Activated naive CD8-positive, alpha-beta T cell treated with anti-CD3 and anti-CD28 coated beads, Interleukin-2, amount 50 U/mL, for 24 hours (primary cell): ENCODE measurements at places on chromosomes 2 and 18.

- H3K27ac ChIP-seq: no peak overlapping the region
- H3K4me3 ChIP-seq: no peak overlapping the region
Measured at GRCh38 chr2:211086049-211086448, 529.6 kb downstream of the CPS1 start.

DNA sequence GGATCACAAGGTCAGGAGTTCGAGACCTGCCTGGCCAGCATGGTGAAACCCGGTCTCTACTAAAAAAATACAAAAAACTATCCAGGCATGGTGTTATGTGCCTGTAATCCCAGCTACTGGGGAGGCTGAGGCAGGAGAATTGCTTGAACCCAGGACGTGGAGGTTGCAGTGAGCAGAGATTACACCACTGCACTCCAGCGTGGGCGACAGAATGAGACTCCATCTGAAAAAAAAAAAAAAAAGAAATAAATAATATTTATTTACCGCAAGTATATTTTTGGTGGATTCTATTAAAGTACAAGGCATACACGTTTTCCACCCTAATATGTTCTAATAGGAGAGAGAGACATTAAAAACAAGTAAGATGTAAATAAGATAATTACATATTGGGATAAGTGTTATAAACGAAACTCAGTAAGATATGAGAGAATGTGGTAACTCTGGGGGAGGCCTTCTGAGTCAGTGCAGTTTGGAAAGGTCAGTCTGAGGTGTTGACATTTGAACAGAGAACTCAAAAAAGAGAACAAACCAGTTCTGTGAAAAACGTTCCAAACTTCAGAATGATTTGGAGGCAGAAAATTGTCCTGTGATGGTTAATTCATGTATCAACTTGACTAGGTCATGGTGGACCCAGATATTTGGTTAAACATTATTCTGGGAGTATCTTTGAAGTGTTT is 8.8 kb upstream of the POLI start:
- peaks cover 58% of the 10 kb centered on the region for H3K4me1 ChIP-seq
- H3K27ac ChIP-seq: peak overlapping the region; percentile 91
- no peaks in the 10 kb centered on the region for H3K27me3 ChIP-seq
- peak overlapping the region; percentile 51 for H3K4me3 ChIP-seq
- no peaks in the 10 kb centered on the region for H3K36me3 ChIP-seq

GRCh38 chr2:24272161-24272802 is 88.1 kb downstream of the ITSN2 start:
- H3K4me3 ChIP-seq: no peak overlapping the region
- H3K27me3 ChIP-seq: no peaks in the 10 kb centered on the region

DNA sequence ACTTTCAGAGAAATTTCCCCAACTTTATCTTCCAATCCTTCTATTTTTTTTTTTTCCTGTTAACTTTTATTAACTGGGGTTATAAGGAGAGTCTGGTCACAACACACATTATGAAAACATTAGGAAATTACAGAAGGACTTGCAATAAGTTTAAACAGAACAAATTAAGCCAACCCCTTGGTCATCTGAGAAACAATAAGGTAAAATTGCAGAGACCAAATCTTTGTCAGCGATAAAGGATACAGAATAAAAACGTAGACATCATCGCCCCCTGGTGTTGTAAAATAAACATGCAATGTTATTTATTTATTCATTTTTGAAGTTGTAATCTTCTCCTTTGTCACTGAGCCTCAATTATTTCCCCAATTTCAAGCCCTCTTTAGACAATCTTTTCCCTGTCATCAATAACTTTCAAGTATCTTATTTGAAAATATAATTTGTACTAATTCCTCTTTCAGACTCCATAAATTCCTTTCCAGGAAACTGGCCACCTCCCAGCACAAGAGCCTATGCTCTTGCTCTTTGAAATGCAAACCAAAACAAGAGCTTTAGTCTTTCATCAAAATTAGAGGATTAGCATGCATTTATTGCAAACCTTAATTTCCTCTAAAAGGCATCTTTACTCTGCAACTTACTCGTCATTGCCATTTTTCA is 19.5 kb downstream of the G6PC2 start:
- no peak for DNase-seq
- no peak overlapping the region for H3K4me3 ChIP-seq
- peaks cover 11% of the 10 kb centered on the region for H3K27me3 ChIP-seq
- H3K4me1 ChIP-seq: peaks cover 6% of the 10 kb centered on the region
- H3K27ac ChIP-seq: no peak overlapping the region

GRCh38 chr2:64456293-64456692 is 2.3 kb downstream of the LGALSL start:
- no peak overlapping the region for H3K27ac ChIP-seq
- H3K36me3 ChIP-seq: no peaks in the 10 kb centered on the region
- H3K27me3 ChIP-seq: peaks cover 8% of the 10 kb centered on the region
- H3K4me1 ChIP-seq: peaks cover 13% of the 10 kb centered on the region
- H3K4me3 ChIP-seq: no peak overlapping the region
- no peak for DNase-seq

DNA sequence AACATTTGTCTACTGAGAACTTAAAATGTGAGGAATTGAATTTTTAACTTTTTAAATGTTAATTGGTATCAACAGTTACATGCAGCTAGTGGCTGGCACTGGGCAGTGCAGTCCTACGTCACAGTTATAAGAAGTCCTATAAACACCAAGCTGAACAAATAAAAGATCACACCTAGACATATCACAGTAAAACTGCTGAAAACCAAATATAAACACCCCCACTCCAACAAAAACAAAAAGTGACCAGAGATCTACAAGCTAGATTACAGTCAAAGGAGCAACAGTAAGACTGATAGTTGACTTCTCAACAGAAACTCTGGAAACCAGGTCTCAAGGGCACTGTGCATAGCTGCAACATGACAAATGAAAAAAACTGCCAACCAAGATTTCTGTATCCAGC is 19.4 kb downstream of the TLK1 start:
- H3K4me3 ChIP-seq: no peak overlapping the region
- DNase-seq: no peak
- H3K4me1 ChIP-seq: peaks cover 72% of the 10 kb centered on the region
- no peaks in the 10 kb centered on the region for H3K27me3 ChIP-seq

- DNase-seq: no peak
- H3K36me3 ChIP-seq: no peaks in the 10 kb centered on the region
- peaks cover 36% of the 10 kb centered on the region for H3K27me3 ChIP-seq
- no peak overlapping the region for H3K27ac ChIP-seq
- H3K4me1 ChIP-seq: no peaks in the 10 kb centered on the region
- H3K4me3 ChIP-seq: no peak overlapping the region
Measured at GRCh38 chr2:219421323-219421722, 3.1 kb downstream of the DES start.

DNA sequence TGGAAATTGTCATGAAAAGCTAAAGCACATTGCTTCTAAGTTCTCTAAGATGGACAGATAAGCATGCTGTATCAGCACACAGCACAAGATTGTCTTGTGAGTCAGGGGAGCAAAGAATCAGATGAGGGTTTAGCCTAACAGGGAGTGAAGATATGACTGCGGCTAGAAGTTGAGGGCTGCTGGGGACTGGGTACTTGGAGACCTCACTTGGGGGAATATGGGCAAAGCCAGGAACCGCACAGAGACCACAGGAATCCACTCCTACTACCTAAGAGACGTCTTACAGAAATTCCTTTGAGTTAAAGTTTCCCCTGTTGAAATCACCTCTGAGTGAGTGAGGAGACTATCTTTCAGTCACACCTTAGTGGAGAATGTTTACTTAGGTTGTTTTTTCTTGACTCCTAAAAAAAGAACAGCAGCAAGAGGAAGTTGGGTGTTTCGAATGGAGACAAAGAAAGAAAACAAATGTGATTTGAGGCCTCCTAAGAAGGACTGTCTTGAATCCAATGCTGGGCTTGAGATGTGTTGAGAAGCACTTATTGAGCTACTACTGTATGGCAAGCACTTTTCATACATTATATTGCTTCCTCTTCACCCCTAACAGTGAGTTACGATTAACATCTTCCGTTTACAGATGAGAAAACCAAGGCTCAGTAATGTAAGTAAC is 100.7 kb downstream of the ANKRD44 start:
- H3K27me3 ChIP-seq: no peaks in the 10 kb centered on the region
- peak; percentile 64 for DNase-seq
- peak overlapping the region; percentile 65 for H3K4me3 ChIP-seq
- peaks cover 9% of the 10 kb centered on the region for H3K36me3 ChIP-seq
- H3K27ac ChIP-seq: peak overlapping the region; percentile 97

GRCh38 chr2:217162533-217162932 is 302.7 kb upstream of the TNP1 start:
- peaks cover 25% of the 10 kb centered on the region for H3K4me1 ChIP-seq
- peak overlapping the region; percentile 77 for H3K27ac ChIP-seq
- DNase-seq: peak; percentile 66

DNA sequence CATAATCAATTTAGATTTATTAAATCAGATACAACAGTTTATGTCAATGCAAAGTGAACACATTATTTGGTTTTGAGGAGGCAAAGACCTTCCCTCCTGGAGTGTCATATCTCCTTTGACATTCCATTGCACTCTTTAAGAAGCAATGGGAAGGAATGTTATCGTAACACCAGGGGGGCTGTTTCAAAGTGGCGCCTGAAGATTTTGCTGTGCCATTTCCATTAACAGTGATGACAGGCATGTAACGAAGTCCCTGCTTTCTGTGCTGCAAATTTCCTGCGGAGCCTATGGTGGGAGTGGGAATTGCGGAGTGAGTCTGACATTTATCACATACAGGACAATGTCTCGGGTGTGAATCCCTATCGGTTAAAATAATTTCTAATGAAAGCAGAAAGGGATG is 499.6 kb upstream of the RAB6C start:
- peaks cover 2% of the 10 kb centered on the region for H3K27me3 ChIP-seq
- H3K27ac ChIP-seq: no peak overlapping the region
- H3K36me3 ChIP-seq: no peaks in the 10 kb centered on the region
- no peak for DNase-seq
- no peak overlapping the region for H3K4me3 ChIP-seq

DNA sequence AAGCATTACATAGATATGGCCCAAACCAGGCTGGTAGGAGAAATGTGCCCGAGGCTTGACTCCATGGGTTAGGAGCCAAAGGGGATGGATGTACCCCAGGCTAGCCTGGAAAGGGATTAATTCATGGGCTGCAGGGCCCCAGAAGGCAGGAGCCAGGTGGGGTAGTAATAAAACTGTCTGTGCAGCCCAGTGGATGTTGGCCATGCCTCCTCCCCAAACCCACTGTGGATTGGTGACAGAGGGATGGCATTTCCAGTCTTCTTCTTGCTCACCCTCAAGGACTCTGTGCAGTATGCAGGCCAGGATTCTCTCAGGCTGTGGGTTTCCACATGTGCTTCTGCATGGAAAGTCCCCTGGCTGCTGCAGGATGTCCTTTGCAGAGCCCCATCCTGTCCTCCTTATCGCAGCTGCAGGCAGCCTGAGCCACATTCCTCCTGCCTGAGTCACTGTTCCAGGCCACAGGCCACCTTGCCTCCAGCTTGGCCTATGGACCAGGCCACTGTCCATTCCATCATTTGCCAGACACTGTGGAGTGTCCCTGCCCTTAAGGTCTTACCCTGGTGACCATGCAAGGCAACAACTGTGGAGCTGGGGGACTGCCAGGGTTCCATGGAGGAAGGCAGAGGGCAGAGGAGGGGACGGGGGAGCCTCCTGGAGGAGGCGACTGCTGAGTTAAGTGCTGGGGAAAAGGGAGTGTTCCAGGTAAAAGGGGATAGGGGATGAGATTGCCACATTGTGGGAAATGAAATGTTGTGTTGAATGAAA is 38.9 kb downstream of the INO80C start:
- no peak overlapping the region for H3K27ac ChIP-seq
- no peaks in the 10 kb centered on the region for H3K27me3 ChIP-seq
- DNase-seq: no peak
- H3K4me3 ChIP-seq: no peak overlapping the region
- H3K4me1 ChIP-seq: peaks cover 3% of the 10 kb centered on the region
- H3K36me3 ChIP-seq: no peaks in the 10 kb centered on the region

DNA sequence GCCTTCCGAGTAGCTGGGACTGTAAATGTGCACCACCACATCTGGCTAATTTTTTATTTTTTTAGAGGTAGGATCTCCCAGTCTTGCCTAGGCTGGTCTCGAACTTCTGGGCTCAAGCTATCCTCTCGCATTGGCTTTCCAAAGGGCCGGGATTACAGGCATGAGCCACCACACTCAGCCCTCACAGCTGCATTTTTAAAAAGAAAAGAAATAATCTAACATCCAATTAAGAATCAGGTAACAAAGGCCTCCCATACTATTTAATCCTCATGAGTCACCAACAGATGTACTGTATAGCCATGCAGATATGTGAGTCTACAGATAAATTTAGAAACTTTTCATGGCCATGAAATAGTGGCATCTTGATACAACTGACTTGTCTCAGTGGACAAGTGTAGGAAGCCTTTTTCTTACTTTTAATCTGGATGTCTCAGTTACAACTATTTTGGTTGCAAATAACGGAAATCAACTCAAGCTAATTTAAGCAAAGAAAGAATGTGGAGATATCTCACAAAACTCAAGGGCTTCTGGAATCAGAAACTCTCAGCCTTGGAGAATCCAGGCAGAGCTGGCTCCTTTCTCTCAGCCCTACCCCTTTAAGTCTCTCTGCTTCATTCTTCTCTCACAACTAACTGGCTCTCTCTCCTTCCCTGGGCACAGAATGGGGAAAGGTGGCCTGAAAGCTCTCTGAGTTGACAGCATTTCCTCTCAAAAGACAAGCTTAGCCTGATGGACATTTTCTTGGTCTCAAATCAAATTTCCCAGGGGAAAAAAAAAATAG is 12.8 kb upstream of the PPM1B start:
- no peak for DNase-seq
- H3K36me3 ChIP-seq: no peaks in the 10 kb centered on the region
- H3K4me3 ChIP-seq: no peak overlapping the region
- H3K4me1 ChIP-seq: no peaks in the 10 kb centered on the region

DNA sequence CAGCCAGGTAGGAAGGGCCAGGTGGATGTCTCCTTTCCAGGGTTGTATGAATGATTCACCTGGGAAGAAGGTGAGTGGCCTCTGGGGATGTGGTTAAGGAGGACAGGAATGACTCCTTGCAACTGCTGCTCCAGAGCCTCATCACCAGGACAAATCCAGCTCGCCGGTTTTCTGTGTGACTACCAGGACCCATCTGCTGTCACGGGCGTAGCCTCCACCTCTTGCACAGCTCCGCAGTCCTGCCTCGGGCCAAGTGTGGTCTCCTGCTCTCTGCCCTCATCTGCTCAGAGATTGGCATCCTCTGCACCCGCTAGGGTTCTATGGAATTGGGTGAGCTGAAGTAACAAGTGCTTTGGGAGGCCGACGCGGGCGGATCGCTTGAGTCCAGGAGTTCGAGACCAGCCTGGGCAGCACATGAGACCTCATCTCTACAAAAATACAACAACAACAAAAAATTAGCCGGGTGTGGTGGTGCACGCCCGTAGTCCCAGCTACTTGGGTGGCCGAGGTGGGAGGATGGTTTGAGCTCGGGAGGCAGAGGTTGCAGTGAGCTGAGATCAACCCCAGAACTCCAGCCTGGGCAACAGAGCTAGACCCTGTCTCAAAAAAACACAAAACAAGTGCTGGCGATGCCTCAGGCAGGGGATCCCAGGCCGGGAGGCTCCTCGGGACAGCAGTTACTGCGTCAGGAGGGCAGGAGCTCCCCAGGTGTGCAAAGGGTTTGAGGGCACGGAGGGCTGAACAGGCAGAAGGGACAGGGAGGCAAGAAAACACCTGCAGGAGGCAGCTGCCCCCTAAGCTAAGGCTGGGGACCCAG is 831 bp upstream of the D2HGDH start:
- no peak overlapping the region for H3K27ac ChIP-seq
- peak overlapping the region; percentile 26 for H3K4me3 ChIP-seq
- peaks cover 56% of the 10 kb centered on the region for H3K4me1 ChIP-seq
- peak; percentile 13 for DNase-seq
- peaks cover 11% of the 10 kb centered on the region for H3K36me3 ChIP-seq
